Stimulated activated CD4-positive, alpha-beta T cell treated with anti-CD3 and anti-CD28 coated beads, Interleukin-1b, Interleukin-23, amount 100 ng/mL, for 4 hours (primary cell): ENCODE measurements at places on chromosomes 11 and 22.

DNA sequence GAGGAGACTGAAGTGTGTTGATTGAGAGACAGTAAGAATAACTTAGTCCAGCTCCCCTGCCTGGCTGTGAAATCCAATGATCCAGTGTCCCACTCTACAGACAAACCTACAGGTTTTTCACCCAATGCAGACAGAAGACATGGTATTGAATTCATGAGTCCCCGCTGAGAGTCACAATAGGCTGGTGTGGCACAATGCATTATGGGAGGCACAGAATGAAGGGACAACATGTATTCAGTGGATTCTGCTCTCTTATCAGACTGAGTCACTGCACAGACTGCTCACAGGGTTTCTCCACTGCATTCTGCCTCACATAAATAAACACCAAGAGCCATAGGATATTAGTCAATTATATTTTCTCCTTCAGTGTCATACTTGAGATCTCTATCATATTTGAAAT is 55.2 kb upstream of the TOP3B start:
- DNase-seq = no peak

GRCh38 chr11:74633406-74634393 is 41.3 kb downstream of the POLD3 start:
- no peak for DNase-seq

- no peak for DNase-seq
These were observed 229.8 kb downstream of the TBC1D22A start for GRCh38 chr22:46992121-46992731.

DNA sequence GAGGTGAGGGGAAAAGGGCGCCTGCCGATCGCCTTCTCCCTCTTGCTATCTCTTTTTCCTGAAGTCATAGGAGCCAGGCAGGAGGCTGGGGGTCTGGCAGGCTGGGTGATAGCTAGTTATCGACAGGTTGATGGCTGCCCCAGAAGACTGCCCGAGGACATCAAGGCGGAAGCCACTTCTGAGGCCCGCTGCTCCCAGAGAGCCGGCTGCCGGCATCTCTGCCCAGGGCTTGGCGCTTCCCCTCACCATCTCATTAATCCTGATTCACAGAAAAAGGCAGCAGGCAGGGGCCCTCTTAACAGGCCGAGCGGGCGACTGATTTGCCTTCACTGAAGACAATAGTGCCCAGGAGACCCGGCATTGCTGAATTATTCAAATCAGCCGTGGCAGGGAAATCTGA is 124.2 kb downstream of the MIAT start:
- DNase-seq = no peak

GRCh38 chr11:76680518-76681425 is 10.2 kb upstream of the LRRC32 start:
- peak; percentile 37 for DNase-seq

DNA sequence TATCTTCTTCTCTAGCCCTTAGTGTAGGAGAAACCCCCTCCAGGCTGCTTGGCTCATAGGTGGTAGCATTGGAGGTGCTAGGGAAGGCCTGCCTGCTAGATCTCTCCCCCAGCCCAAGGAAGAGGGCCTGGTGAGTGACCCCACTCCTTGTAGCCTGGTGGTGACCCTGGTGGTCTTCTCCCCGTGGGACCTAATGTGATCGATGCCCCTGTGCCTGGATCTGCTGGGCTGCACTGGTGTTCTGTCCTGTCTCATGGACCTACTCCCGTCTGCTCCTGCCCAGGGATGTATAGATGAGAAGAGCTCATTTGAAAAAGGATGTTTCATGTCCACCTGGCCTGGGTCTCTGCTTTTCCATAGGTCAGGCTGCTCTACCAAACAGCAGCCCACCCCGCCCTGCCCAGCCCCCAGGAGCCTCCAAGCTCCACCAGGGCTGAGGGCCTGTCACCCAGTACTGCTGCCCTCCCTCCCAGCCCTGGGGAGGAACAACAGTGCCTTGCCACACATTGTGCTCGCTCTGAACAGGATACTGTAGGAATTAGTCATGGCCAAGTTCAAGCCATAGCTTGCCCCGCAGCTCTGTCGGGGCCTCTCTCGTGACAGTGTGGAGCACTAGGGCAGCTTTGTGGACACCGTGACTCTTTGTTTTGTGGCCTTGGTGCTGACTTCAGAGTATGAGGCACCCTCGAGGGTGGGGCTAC is 19.7 kb downstream of the SLC37A2 start:
- DNase-seq = no peak
